ENCODE measurements at places on chromosomes 3 and 15. TPM values are rescaled to one million over a fixed set of nuclear protein-coding genes. Genes with fewer than 3 reads are reported as not detected.

- no peak overlapping the region for H3K4me3 ChIP-seq
- no peak for DNase-seq
- no peaks in the 10 kb centered on the region for H3K27me3 ChIP-seq
- no peak overlapping the region for H3K27ac ChIP-seq
Measured at GRCh38 chr3:132595014-132595413, 2.1 kb upstream of the ACKR4 start.

Gene AHSG
- not detected for total RNA-seq

DNA sequence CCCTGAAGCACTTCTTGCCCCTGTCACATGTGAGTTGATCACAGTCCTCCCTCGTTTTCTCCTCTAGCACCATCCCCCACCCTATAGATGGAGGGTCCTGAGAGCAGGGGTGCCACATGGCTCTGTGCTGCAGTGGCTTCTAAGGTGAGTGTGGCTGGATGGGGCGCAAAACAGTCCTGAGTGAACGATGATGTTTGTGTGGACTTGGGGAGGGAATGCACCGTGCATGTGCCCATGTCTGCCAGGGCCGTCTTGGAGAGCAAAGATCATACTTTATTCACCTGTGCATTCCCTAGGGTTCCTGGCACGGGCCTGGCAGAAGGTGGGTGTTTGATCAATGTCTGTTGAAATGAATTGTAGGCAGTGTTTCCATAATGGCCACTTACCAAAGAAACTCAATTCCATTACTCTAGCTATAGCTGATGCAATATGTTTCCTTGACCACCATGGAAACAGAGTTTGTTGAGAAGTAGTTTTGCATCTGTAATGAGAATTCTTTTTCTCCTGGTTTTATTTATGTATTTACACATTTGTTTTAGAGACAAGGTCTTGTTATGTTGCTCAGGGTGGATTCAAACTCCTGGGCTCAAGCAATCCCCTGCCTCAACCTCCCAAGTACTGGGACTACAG lies 58.0 kb downstream of the ABTB1 start:
- H3K4me1 ChIP-seq, result peaks cover 22% of the 10 kb centered on the region
- no peak overlapping the region for H3K27ac ChIP-seq
- H3K36me3 ChIP-seq, result no peaks in the 10 kb centered on the region
- H3K4me3 ChIP-seq, result no peak overlapping the region
- DNase-seq, result no peak

Gene ANKRD63
- not detected for total RNA-seq

GRCh38 chr15:69277316-69277715 lies 21.4 kb upstream of the PAQR5 start:
- no peaks in the 10 kb centered on the region for H3K36me3 ChIP-seq
- H3K27ac ChIP-seq, result no peak overlapping the region
- no peaks in the 10 kb centered on the region for H3K4me1 ChIP-seq
- H3K27me3 ChIP-seq, result no peaks in the 10 kb centered on the region

Gene GHSR
- total RNA-seq, result 1.3 TPM

Gene CCDC39
- not detected for total RNA-seq

Gene NUP210
- total RNA-seq, result 179 TPM

Gene USP50
- 0.49 TPM for total RNA-seq

Gene ISL2
- not detected for total RNA-seq

DNA sequence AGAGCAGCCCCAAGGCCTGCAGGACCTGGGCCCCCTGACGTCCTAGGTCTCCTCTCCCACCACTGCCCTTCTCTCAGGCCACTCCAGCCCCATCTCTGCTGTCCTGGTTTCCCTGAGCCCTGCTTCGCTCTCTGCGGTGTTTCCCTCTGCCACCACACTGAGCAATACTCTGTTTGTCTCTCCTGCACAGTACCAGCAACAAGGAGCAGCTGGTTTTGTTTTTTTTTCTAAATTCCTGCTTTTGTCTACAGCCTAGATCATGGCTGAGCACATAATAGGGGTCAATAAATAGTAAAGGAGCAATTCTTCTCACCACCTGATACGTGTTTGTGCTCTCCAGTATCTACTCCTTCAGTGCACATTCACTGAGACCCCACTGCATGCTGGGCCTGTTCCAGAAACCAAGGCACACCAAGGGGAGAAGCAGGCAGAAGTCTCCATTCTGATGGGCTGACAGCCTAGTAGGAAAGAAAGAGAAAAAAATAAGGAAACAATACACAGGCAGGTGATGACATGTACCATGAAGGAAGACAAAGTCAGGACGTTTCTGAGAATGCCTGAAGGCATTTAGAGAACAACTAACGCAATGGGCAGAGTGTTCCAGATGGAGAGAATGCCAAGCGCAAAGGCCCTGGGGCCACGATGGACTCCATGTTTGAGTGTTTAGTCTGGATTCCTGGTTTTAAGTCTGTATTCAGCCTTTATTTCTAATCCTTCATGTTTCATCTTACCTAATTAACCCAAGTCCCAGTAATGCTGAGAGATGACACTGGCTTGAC lies 6.0 kb upstream of the ACAD9 start:
- DNase-seq, result no peak
- H3K36me3 ChIP-seq, result no peaks in the 10 kb centered on the region
- peaks cover 7% of the 10 kb centered on the region for H3K4me1 ChIP-seq
- H3K27ac ChIP-seq, result no peak overlapping the region

Gene FAM81A
- not detected for total RNA-seq

Gene SH2D7
- total RNA-seq, result not detected

DNA sequence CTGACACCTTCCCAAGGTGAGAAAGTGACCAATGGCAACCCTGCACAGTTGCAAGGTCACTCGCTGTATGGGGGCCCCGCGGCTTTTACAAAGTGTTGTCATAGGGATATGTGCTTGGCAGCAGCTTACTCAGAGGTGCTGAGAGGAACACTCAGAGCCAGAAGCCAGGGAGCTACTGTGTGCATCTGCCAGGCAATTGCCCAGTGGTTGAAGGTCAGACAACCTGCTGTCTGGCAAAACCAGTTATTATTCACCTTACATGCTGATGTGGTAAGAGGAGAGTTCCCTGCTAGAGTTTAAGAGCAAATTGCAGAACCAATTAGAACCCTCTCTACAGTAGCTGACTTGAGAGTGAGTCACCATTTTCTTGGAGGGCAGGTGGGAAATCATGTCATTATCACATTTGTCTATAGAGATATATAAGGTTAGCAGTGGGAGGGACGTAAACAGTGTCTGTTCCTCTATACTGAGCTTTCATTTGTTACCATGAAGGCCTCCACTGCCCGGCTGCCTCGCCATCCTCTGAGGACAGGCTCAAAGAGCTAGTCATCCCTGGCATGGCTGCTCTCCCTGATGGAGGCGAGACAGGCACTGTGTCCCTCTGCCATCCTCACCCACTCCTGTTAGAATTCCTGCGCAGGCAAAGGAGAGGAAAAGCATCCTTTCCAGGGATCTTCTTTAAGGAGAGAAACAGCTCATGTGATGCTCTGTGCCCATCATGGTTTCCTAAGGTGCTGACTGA lies 274.4 kb downstream of the PLCL2 start:
- H3K36me3 ChIP-seq, result peaks cover 22% of the 10 kb centered on the region
- no peaks in the 10 kb centered on the region for H3K27me3 ChIP-seq
- no peak for DNase-seq
- no peak overlapping the region for H3K27ac ChIP-seq
- no peak overlapping the region for H3K4me3 ChIP-seq

DNA sequence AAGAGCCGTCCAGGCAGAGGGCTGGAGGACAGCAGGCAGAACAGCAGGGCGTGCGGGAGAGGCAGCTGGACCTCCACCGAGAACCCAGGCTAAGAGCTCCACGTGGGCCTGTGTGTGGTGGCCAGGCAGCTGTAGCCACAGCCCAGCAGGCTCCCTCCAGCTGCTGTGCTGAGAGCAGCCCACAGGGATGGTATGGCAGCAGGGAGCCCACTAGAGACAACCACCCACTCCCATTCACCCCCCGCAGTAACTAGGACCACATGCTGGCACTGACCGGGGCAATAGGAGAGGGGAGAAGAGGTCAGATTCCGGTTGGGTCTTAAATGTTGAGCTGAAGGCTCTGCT lies 25.6 kb upstream of the MUSTN1 start:
- peaks cover 2% of the 10 kb centered on the region for H3K36me3 ChIP-seq
- H3K4me1 ChIP-seq, result no peaks in the 10 kb centered on the region
- no peak for DNase-seq
- no peak overlapping the region for H3K27ac ChIP-seq
- H3K27me3 ChIP-seq, result no peaks in the 10 kb centered on the region
- no peak overlapping the region for H3K4me3 ChIP-seq

Gene GPR62
- not detected for total RNA-seq

- H3K27ac ChIP-seq, result no peak overlapping the region
- H3K4me1 ChIP-seq, result no peaks in the 10 kb centered on the region
- no peak overlapping the region for H3K4me3 ChIP-seq
- no peaks in the 10 kb centered on the region for H3K27me3 ChIP-seq
- DNase-seq, result no peak
Measured at GRCh38 chr15:32743411-32744140, 25.8 kb downstream of the GREM1 start.

Gene SAMMSON
- not detected for total RNA-seq

Gene SH3GL3
- not detected for total RNA-seq

- no peaks in the 10 kb centered on the region for H3K4me1 ChIP-seq
- no peak overlapping the region for H3K27ac ChIP-seq
- H3K36me3 ChIP-seq, result no peaks in the 10 kb centered on the region
- no peak for DNase-seq
Measured at GRCh38 chr3:54891540-54891897, 36.3 kb downstream of the LRTM1 start.

GRCh38 chr3:122677216-122677615 lies 3.4 kb upstream of the PARP14 start:
- no peaks in the 10 kb centered on the region for H3K36me3 ChIP-seq
- no peak overlapping the region for H3K27ac ChIP-seq
- H3K4me3 ChIP-seq, result no peak overlapping the region
- H3K4me1 ChIP-seq, result peaks cover 30% of the 10 kb centered on the region
- DNase-seq, result no peak

DNA sequence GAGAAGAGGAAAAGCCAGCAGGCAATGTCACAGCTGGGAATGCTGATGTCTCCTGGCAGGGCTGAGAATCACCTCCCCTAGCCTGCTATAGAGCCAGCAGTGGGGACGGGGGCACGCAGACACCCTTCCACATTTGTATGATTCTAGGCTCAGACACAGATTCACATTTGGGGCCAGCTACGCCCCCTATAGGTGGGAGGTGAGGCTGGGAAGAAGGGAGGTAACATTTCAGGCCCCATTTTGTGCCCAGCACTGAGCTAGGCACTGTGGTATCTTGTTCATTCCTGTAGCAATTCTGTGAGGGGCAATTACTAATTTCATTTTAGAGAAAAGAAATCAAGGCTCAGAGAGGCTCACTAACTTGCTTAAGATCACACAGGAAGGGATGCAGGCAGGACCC lies 15.9 kb upstream of the ACAD9 start:
- no peaks in the 10 kb centered on the region for H3K27me3 ChIP-seq
- no peak overlapping the region for H3K27ac ChIP-seq
- no peak for DNase-seq
- H3K4me3 ChIP-seq, result no peak overlapping the region

Gene KLHL40
- total RNA-seq, result not detected

GRCh38 chr3:190345027-190345821 lies 23.0 kb upstream of the CLDN1 start:
- H3K4me3 ChIP-seq, result no peak overlapping the region
- H3K36me3 ChIP-seq, result no peaks in the 10 kb centered on the region
- no peaks in the 10 kb centered on the region for H3K27me3 ChIP-seq
- H3K4me1 ChIP-seq, result no peaks in the 10 kb centered on the region
- H3K27ac ChIP-seq, result no peak overlapping the region

Gene C3orf52
- total RNA-seq, result not detected

Data from natural killer cell (primary cell).